ENCODE measurements at places on chromosomes 1 and 21.

DNA sequence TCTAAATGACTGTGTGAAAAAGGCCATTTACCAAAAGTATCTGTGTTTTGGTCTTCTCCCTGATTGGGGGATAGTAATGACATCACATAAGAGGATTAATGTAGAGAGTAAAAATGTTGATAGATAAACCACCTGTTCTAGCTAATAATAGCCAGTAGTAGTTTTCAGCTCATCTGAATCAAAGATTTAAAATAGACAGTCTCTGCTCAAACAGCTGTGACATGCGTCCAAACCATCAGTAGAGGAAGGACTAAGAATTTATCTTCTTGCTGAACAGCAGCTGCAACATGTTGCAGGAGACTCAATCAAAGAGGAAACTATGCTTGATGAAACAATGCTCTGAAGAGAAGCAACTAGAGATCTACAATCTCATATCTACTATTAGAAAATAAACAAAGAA is 21.4 kb downstream of the TMPRSS15 start:
- DNase-seq = no peak

GRCh38 chr1:97581614-97582051 is 339.2 kb downstream of the DPYD start:
- DNase-seq = peak; percentile 12

DNA sequence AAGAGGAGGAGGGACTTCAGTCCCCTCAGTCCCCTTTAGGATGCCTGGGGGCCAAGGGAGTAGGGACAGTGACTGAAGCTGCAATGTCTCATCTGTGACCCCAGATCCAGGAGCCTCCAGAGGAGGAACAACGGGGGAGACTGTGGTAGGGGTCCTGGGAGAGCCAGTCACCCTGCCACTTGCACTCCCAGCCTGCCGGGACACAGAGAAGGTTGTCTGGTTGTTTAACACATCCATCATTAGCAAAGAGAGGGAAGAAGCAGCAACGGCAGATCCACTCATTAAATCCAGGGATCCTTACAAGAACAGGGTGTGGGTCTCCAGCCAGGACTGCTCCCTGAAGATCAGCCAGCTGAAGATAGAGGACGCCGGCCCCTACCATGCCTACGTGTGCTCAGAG is 18.3 kb downstream of the LY9 start:
- DNase-seq = no peak

- no peak for DNase-seq
These were observed 49.2 kb upstream of the NFASC start for GRCh38 chr1:204821476-204821875.

GRCh38 chr21:38250991-38251418 is 5.8 kb upstream of the KCNJ15 start:
- no peak for DNase-seq

GRCh38 chr1:205370780-205371179 is 14.1 kb upstream of the KLHDC8A start:
- no peak for DNase-seq

- DNase-seq = peak; percentile 69
These were observed 232.1 kb downstream of the DUSP10 start for GRCh38 chr1:221509575-221510355.

- DNase-seq = no peak
These were observed 106.6 kb upstream of the TMPRSS2 start for GRCh38 chr21:41614511-41614910.

GRCh38 chr1:202248861-202249260 is 55.3 kb downstream of the LGR6 start:
- no peak for DNase-seq

GRCh38 chr1:9449976-9450696 is 89.1 kb upstream of the SLC25A33 start:
- DNase-seq = no peak

DNA sequence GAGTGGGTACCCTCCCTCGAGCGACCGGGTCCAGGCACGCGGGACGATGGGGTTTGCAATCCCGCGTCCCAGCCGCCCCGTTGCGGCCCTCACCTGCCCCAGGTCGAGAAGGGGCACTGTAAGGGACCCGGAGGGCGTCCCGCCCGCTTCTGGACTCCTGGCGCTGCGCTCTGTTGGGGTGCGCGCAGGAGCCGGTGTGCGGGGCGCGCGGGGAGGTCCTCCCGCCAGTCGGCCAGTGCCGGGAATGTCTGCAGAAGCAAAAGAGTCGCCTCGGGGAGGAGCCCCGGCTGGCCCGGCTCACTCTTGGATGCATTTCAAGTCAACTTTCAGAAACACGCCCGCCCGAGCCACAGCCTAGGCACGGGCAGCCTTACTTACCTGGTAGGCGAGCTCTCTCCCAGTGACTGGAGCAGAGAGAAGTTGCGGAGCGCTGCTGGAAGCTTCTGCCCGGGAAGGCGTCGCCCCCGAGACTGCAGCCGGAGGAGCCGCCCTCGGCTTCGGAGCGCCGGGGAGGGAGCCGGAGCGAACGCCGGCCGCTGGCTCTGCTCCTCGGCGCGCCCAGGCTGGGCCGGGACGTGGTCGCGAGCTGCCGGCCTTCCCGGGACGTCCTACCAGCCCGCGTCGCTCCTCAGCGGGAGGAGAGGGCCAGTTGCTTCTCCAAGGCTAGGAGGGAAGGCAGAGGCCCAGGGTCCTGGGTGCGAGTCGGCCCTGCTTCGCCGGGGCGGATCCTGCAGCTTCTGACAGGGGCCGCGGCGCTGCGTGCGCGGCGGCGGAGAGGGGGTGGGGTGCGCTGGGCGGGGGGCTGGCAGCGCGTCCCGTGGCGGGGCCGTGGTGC is at the start of gene LMX1A:
Gene LMX1A, minus strand, starts transcription at position 739 of the 835 bp plus-strand sequence. CDS start 1,156 bp downstream, outside the sequence.
- no peak for DNase-seq

GRCh38 chr1:169043823-169044222 is 62.7 kb upstream of the ATP1B1 start:
- no peak for DNase-seq

- DNase-seq = no peak
These were observed 6.9 kb downstream of the E2F2 start for GRCh38 chr1:23524163-23524562.

- no peak for DNase-seq
These were observed 247.1 kb upstream of the RAB4A start for GRCh38 chr1:229023651-229024300.

- DNase-seq = no peak
These were observed 19.7 kb upstream of the CHI3L1 start for GRCh38 chr1:203206129-203206687.

DNA sequence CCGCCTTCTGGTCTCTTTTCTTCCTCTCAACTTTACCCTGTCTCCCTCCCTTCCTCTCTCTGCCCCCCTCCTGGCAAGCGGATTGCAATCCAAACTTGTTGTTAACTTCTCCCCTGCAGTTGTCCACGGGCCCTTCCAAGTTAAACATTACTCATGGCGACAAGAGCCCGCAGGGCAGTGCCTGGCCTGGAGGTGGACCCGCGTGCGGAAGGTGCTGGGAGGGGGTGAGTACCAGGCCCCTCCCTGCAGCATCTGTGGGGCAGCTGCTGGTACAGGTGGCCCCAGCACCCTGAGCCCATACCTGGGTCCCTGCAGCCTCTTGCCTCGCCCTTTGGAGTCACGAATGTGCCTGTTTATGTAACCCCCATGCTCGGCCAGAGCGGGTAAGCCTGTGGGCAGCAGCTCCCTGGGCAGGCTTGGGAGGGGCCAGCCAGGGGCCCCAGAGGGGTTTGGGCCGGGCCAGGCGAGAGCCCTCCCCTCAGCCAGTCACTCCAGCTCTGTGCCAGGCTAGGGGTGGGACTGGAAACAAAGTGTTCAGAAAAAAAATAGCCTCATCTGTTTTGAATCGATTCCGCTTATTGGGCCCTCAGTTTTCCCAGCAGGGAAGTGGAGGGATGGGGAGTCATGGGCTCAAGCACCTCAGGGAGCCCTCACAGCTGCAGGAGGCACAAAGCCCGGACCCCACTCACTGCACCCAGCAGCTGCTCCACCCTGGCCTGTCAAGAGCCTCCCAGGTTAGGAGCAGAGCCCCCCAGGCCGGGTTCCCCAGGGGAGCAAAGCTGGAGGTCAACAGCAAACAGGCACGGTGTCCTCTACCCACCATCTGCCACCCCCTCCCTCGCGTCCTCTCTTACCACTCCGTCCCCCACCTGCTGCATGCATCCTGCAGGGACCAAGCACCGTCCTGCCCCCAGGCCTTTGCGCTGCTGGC is 14.0 kb upstream of the FAAP20 start:
- DNase-seq = peak; percentile 98

- no peak for DNase-seq
These were observed 57.8 kb downstream of the RUNX3 start for GRCh38 chr1:24872061-24872850.

DNA sequence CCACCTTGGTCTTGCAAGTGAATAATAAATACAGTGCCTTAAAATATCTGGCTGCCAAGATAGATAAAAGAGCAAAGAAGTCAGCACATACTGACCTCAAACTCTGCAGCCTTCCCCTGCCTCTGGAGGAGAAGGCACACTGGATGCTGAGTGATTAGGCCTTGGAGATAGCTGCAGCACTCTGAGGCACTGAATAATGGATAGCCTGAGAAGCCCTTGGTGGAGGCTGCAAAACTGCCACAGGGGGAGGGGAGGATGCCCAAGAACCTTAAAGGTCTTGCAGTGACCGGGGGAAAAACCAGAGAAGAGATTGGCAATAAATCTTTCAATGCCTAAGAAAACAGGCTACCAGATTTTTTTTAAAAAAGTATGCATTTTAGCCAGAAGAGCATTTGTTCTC is 167.4 kb upstream of the PRMT6 start:
- no peak for DNase-seq

- no peak for DNase-seq
These were observed 138.8 kb downstream of the GIPC2 start for GRCh38 chr1:78184460-78185072.

DNA sequence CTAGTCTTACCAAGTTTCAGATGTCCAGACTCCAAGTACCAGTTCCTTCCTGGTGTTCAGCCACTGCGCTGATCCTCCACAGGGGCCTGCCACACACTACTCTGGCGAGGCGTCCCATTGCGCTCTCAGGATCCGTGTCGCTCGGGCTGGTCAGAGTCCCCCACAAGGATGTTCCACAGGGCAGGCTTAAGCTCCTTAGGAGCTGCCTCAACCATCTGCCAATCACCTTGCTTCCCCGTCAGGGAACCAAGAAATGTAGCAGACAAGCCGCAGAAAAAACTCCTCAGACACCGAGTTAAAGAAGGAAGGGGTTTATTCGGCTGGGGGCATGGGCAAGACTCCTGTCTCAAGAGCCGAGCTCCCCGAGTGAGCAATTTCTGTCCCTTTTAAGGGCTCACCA is 9.8 kb downstream of the OR2W3 start:
- no peak for DNase-seq

DNA sequence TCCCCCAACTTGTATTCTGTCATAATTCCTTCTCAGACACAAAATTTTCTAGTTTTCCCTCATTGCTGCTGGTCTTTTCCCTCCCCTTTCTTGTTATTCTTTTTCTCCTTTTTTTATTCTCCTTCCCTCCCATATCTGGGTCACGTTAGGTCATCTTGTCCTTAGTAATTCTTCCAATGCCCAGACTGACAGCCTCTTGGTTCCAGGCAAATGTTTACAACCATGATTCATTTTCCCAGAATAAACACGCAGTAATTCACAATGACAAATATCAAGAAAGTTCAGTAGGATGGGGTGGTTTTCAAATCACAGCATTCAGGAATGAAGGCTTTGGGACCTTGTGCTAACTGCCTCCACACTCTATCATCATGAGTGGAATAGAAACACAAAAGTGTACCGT is 25.2 kb downstream of the NHLH2 start:
- no peak for DNase-seq

GRCh38 chr1:35192056-35192852 is 691 bp downstream of the SFPQ start:
- DNase-seq = peak; percentile 71

GRCh38 chr1:178648151-178648550 is 76.9 kb upstream of the RALGPS2 start:
- DNase-seq = no peak

DNA sequence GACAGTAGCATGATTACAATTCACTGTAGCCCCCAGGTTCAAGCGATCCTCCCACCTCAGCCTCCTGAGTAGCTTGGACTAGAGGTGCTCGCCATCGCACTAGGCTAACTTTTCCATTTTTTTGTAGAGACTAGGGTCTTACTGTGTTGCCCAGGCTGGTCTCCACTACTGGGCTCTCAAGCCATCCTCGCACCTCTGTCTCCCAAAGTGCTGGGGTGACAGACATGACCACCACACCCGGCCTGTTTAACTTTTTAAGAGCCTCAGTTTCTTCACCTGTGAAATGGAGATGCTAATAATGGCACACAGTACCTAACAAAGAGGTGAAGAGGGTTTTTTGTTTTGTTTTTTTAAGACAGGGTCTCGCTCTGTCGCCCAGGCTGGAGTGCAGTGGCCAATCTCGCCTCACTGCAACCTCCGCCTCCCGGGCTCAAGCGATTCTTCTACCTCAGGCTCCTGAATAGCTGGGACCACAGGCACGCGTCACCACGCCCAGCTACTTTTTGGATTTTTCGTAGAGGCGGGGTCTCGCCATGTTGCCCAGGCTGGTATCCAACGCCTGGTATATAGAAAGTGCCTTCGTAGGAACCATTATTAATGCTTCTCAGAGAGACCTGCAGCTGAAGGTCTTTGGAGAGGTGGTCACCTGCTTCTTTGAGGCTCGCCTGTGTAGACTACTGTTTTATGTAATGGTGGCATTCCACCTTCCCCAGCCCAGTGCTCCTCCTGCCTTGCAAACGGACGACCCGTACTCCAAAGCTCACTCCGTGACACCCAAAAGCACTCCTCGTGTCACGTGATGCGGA is 567 bp downstream of the PMVK start:
- no peak for DNase-seq

DNA sequence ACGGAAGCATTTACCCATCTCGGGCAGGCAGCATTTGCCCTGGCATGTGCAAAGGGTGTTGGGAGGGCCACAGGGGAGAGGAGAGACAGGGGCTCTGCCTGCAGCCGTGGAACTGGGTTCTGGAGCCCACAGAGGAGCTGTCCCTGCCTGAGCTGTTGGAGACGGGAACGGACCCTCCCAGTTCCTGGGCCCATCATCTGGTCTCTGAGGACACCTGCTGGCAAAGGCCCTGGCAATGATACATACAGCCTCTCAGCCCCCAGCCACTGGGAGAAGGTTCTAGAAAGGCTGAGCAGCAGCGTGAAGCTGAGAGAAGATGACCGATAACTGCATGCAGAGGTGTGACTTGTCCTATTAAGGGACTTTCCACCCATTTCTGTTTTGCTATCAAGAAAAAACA is 31.4 kb downstream of the FAAP20 start:
- DNase-seq = no peak

DNA sequence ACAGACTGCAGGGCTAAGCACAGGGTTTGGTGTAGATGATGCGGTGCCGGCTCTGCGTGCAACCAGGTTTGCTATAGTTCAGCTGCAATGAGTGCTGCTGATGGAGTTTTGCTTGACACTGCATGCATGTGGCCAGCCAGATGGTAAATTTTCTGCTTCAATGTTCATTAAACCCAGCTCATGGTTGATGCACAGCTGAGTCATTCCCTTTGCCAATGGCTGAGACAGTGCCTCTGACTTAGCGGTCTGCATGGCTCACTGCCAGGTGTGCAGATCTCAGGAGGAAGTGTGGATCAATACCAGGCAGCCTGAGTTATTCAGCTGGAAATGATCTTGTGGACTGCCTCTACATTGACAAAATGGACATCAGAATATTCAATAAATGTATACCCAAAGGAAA is 172.7 kb upstream of the ZP4 start:
- no peak for DNase-seq

GRCh38 chr21:46320331-46320801 is 3.3 kb downstream of the C21orf58 start:
- DNase-seq = no peak

Data from fibroblast of gingiva (primary cell).